Type B pancreatic cell (in vitro differentiated cells): ENCODE measurements at places on chromosomes 2 and 18. TPM values are rescaled to one million over a fixed set of nuclear protein-coding genes. Genes with fewer than 3 reads are reported as not detected.

RIT2 gene
- total RNA-seq: not detected in 2 replicates

TEKT4 gene
- 0.34 TPM in 1 of 2 replicates, not detected in the other for total RNA-seq

DNA sequence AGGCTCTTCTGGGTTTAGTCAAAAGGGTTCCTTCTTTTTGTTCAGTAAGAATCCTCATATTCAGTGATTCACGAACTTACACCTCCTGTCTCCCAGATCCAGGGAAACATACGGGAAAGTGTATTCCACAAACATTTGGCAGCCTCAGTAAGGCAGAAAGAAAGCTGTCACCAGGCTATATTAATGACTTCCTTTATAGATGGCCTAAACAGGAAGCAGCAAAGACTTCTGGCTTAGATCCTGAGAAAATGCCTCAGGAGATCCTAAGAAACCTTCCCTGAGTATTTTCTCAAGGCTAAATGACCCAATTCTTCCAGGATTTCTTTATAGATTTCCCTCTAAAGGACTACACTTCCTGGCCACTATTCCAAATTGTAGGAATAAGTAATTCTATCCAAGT, 1995.5 kb upstream of the CELF4 start:
- no peak overlapping the region for H3K27ac ChIP-seq
- no peaks in the 10 kb centered on the region for H3K4me1 ChIP-seq

DQX1 gene
- 1.4 and 3.2 TPM in 2 replicates for total RNA-seq

DNA sequence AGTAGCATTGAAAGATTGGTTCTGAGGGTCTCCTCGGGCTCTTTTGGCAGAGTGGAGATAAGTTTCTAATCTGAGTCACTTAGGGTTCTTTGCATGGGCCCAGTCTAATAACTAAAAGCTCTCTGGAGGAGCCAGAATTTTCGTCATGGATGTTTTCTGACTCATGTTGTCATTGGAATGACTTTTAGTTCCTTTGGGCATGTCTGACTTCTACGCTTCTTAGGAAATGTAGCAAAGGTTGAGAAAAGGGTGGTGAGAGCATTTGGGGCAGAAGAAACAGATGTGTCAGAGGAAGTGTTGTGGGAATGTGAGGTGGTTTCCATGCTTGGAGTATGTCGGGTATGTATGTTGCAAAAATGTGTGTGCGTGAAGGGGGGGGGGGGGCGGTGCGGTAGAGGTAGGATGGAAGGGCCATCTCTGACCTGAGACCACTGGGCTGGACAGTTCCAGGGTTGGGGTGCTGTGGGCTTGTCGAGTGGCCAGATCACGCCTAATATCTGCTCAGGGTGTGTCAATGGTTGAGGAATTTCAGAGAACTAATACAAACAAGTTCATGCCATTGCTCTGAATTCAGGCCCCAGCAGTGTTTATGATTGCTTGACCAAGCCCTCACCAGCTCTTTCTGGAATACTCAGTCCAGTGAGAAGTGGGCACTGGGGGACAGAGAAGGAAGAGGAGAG, 26.9 kb downstream of the KLHL29 start:
- no peaks in the 10 kb centered on the region for H3K27me3 ChIP-seq
- peaks cover 11% of the 10 kb centered on the region for H3K36me3 ChIP-seq
- H3K27ac ChIP-seq: peak overlapping the region; percentile 1
- peaks cover 22% of the 10 kb centered on the region for H3K4me1 ChIP-seq
- DNase-seq: no peak

- no peak overlapping the region for H3K27ac ChIP-seq
- no peaks in the 10 kb centered on the region for H3K27me3 ChIP-seq
- DNase-seq: no peak
- H3K4me1 ChIP-seq: no peaks in the 10 kb centered on the region
- no peak overlapping the region for H3K4me3 ChIP-seq
Measured at GRCh38 chr2:187093771-187094412, 244.9 kb upstream of the ZSWIM2 start.

CAVIN2 gene
- 2.9 and 3.4 TPM in 2 replicates for total RNA-seq

WDR75 gene
- total RNA-seq: 34.3 and 49.8 TPM in 2 replicates

IFIH1 gene
- total RNA-seq: 10.4 and 17.5 TPM in 2 replicates

GRCh38 chr2:112018846-112019245, 36.2 kb upstream of the TMEM87B start:
- DNase-seq: no peak
- no peaks in the 10 kb centered on the region for H3K27me3 ChIP-seq
- H3K27ac ChIP-seq: no peak overlapping the region

DNA sequence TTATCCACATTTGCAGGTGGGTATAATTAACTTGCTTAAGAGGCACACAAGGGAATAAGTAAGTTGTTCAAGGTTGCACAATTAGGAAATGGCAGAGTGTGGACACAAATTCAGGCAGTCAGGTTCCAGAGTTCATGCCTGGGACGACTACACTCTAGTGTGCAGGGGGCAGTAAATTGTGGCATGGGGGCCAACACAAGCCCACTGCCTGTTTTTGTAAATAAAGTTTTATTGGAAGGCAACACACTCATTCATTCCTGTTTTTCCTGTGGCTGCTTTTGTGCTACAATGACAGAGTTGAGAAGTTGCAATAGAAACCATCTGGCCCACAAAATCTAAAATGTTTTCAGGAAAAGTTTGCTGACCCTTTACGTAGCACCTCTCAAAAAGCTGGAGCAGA, 41.4 kb downstream of the XDH start:
- H3K27me3 ChIP-seq: no peaks in the 10 kb centered on the region
- H3K4me3 ChIP-seq: no peak overlapping the region
- no peaks in the 10 kb centered on the region for H3K4me1 ChIP-seq

TMEM185B gene
- 23.0 and 27.2 TPM in 2 replicates for total RNA-seq

DNA sequence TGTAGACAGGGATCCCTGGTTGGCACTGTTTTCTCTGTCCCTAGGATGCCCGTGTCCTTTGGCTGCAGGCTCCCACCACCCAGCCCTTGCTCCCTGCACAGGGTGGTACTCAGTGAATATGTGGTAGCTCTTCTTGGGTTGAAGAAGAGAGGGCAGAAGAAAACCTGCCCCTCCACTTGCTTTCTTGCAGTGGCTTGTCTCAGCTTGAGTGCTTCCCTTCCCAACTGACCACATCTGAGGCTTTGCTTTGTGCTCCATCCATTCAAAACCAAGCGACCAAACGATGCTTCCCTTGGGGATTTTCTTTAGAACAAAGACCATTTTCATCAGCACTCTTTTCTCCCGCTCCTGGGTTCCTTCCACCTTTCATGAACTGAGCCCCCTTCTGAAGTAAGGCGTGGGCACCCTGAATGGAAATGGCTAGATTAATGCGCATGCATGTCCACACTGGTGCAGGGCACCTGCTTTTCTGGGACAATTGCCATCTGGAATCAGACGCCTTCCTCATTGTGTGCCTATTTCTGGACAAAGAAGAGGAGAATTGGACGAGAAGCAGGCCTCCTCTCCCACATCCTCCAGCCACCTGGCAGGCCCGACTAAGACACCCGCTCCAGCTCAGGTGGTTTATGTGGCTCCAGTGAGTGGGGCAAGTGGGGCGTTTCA, 59.1 kb downstream of the ARL4C start:
- H3K27me3 ChIP-seq: no peaks in the 10 kb centered on the region
- H3K36me3 ChIP-seq: peaks cover 4% of the 10 kb centered on the region
- no peak for DNase-seq

DNA sequence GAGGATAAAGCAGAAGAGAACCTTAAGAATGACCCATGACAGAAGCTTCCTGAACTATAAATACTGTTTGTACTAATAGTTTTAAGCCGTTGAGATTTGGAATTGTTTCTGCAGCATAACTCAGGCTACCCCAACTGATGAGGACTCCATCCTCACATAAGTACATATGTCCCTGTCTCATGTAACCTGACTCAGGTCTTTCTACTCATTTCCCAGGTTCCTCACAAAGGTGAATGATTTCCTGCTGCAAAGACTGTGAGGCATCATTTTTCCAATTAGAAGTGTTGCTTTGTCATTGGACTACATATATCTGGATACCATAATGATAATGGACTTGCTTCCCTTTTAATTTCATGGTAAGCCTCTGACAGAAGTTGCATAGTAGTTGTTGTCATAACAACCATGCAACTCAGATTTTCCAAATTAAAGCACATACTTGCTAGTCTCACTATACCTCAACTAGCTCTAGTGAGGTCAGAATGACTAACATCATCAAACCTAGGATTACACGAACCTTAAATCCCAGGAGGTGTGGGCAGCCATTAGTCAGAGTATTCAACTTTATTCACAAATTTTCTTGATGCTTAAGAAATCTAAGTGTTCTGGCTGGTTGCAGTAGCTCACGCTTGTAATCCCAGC, 38.0 kb upstream of the NEDD4L start:
- H3K36me3 ChIP-seq: no peaks in the 10 kb centered on the region
- no peak for DNase-seq
- H3K27ac ChIP-seq: no peak overlapping the region
- no peak overlapping the region for H3K4me3 ChIP-seq
- H3K4me1 ChIP-seq: no peaks in the 10 kb centered on the region

DNA sequence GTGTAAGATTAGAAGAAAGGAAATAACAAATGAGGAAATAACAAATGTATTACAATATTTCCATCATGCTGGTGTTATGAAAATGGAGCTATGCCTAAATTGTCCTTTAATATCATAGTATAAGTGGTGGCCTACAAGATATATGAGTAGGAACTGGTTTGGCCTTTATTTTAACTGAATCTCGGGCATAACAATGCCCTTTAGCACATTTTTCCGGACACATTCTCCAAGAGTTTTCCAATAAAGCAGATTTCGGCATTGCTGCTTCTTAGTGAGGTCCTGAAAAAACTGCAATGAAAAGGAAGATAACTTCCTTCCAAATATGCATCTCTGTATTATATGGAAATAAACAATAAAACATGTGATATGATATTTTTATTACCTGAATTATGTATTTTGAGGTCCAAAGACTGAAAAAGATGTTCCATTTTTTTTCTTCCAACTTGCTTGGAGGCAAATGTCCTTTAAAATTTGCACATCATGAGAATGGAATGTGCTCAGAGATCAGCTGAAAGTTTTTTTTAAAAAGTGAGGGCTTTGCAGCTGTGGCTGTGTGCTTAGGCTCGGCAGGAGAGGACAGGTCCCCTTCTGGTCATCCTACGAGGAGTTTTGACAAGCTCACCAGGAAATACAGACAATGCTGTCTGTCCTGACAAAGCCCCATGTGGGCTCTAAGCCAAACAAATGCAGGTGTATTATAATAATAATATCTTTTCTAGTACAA, 132.3 kb upstream of the RND3 start:
- no peak overlapping the region for H3K4me3 ChIP-seq
- no peaks in the 10 kb centered on the region for H3K27me3 ChIP-seq
- H3K27ac ChIP-seq: peak overlapping the region; percentile 47

LYPD6 gene
- total RNA-seq: 11.7 and 16.4 TPM in 2 replicates
